Esophagus squamous epithelium (tissue), 5 donors: ENCODE measurements at places on chromosomes 7 and 10. TPM values are rescaled to one million over a fixed set of nuclear protein-coding genes. Genes with fewer than 3 reads are reported as not detected.

The HYAL4 gene
- total RNA-seq: 3.0 TPM

The TMEM225B gene
- total RNA-seq: not detected

DNA sequence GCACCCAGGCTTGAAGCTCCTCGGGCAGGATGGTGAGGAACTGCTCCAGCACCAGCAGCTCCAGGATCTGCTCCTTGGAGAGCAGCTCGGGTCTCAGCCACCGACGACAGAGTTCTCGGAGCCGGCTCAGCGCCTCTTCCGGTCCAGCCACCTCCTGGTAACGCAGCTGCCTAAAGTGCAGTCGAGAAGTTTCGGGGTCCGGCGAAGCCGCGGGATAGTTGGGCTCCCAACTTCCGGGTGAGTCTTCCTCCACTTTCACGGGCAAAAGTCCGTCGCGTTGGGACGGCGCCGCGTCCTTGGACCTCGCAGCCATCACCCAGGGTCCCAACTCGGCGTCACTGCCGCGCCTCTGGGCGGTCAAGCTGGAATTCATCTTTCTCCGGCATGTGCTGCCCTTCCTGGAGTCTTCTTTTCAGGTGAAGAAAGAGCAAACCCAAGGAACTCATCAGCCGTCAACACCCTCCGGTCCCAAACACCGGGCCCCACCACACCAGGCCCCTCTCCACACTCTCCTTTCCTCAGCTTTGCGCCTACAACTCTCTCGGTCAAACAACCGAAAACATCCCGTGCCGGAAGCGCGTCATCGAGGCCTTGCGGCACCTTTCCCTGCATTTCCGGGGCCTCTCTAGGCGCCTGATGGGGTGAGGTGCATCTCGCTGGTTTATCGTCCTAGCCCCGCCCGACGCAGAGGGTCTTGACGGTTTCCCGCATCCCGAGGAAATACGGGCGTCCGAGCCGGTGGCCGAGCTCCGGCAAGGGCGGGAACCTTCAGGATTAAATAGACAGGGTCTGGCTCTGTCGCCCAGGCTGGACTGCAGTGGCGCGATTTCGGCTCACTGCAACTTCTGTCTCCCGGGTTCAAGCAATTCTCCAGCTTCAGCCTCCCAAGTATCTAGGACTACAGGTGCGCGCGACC, at the start of gene ZNF394:
Gene ZNF394 (minus strand): TSS at position 561 of the 916 bp plus-strand sequence. CDS start 188 bp downstream, at position 373.
- peaks cover 20% of the 10 kb centered on the region for H3K4me1 ChIP-seq
- peak within 1 kb of the TSS; percentile 73 for H3K4me3 ChIP-seq
- H3K27me3 ChIP-seq: no peaks in the 10 kb centered on the region
- H3K36me3 ChIP-seq: peaks cover 11% of the 10 kb centered on the region
- H3K27ac ChIP-seq: peak within 1 kb of the TSS; percentile 98
- peak; percentile 70 for DNase-seq

DNA sequence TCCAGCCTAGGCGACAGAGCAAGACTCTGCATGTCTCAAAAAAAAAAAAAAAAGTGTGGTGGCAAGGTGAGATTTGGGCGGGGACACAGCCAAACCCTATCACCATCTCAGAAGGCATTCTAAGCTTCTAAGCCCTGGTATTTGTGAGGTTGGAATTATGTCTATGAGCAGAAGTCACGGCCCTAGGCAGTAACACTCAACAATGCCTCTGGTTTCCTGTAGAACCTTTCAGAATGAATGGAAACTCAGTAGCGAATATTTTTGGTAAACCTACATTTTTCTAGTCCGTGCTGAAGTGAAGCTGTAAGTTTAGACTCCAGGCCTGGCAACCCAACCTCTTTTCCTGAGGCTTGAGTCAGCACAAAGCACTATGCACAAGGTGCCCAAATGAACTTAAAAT, 88.3 kb downstream of the FAM107B start:
- no peak overlapping the region for H3K4me3 ChIP-seq
- H3K27ac ChIP-seq: no peak overlapping the region
- peaks cover 13% of the 10 kb centered on the region for H3K4me1 ChIP-seq
- peaks cover 3% of the 10 kb centered on the region for H3K27me3 ChIP-seq

DNA sequence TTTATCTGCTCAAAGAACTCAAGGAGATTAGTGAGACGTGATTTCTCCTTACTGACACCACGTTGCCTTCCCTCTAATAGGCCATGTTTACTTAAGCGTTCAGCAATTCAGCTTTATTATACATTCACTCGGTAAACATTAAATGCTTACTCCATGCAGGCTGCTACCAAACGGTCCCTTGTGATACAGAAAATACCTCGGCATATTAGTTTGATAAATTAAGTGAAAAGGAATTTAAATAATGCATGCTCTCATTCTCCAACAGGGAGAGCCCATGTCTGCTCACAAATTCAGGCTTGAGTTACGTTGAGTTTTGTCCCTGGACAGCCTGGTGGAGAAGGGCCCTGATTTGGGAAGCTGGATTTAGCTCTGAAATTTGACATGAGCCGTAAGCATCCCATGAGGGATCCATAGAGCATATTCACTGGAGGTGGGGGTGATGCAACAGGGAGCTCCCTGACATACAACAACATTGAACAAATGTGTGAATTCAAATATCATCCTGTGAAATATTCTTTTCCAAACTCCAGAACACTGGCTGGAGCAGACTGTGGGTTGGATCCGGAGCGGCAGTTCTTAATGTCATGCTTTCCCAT, 86.3 kb downstream of the TBXAS1 start:
- DNase-seq: no peak
- no peaks in the 10 kb centered on the region for H3K36me3 ChIP-seq
- peak overlapping the region; percentile 90 for H3K27ac ChIP-seq
- no peak overlapping the region for H3K4me3 ChIP-seq

The CLRN3 gene
- total RNA-seq: not detected

DNA sequence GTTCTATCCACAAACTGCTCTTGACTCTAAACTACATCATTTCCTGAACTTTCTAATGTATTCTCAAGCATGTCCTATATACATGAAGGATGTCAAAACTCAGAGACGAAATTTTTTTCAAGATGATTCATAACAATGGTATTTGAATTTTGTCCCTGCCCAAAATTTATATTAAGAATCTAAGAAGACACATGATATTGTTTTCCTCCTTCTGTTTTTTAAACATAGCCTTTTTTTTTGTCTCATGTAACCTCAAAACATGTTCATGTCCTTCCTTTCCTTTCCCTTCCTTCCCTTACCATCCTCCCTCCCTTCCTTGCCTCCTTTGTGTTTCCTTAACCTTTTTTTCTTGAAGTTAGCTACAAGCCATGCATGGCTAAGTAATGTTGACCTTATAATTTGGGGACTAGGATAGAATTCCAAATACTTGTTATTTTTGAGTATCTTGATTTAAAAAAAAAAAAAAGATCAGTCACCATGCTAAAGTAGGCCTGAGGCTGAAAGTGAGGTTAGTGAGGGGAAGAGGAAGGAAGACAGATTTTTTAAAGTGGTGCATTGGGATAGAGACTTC, 163.0 kb downstream of the SUGCT start:
- H3K27ac ChIP-seq: no peak overlapping the region
- H3K4me3 ChIP-seq: no peak overlapping the region
- H3K36me3 ChIP-seq: no peaks in the 10 kb centered on the region
- no peaks in the 10 kb centered on the region for H3K27me3 ChIP-seq
- DNase-seq: no peak

The C1QL3 gene
- total RNA-seq: not detected

The GSTO2 gene
- total RNA-seq: 20.6 TPM

DNA sequence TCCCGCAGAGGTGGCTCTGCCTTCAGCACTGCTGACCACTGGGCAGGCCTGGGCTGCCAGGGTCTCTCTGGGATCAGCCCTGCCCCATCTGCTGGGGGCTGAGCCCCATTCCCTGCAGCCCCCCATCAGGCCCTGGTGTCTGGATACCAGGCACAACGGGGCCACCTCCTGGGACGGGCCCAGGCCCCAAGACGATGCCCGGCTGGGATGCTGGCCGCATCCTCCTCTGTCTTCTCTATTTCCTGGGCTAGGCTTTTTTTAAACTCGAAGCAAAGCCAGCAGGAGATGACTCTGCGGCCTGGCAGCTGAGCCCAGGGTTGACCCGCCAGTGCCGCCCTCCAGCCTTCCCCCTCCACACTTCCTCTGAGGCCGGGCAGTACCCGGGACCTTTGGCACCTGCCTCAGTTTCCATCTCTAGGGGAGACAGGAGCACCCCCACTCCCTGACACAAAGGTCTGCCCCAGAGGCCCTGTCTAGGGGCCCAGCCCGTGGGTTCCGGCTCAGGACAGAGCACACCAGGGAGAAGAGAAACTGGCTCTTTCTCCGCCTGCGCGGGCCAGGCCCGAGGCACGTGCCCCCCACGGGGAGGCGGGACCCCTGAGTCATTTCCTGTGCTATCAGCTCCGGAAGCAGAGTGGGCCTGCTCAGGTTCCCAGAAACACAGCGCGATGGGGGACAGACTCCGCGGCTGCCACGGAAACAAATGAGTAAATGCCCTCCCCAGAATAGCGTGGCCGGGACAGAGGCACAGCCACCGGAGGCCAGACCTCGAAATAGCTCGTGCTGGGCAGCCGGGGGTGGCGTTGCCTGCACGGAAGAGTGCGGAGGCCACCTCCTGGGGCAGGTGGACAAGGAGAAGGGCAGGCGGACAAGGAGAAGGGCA, 84.6 kb upstream of the PDGFA start:
- H3K4me1 ChIP-seq: peaks cover 21% of the 10 kb centered on the region
- peak overlapping the region; percentile 5 for H3K4me3 ChIP-seq
- H3K36me3 ChIP-seq: no peaks in the 10 kb centered on the region
- peak; percentile 54 for DNase-seq

DNA sequence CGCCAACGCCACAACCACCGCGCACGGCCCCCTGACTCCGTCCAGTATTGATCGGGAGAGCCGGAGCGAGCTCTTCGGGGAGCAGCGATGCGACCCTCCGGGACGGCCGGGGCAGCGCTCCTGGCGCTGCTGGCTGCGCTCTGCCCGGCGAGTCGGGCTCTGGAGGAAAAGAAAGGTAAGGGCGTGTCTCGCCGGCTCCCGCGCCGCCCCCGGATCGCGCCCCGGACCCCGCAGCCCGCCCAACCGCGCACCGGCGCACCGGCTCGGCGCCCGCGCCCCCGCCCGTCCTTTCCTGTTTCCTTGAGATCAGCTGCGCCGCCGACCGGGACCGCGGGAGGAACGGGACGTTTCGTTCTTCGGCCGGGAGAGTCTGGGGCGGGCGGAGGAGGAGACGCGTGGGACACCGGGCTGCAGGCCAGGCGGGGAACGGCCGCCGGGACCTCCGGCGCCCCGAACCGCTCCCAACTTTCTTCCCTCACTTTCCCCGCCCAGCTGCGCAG, 424 bp downstream of the EGFR start:
- DNase-seq: no peak
- H3K4me3 ChIP-seq: peak overlapping the region; percentile 92
- H3K4me1 ChIP-seq: peaks cover 21% of the 10 kb centered on the region
- peak overlapping the region; percentile 94 for H3K27ac ChIP-seq
- H3K36me3 ChIP-seq: no peaks in the 10 kb centered on the region
- H3K27me3 ChIP-seq: no peaks in the 10 kb centered on the region

GRCh38 chr10:90917238-90917967, 3.5 kb downstream of the ANKRD1 start:
- no peak overlapping the region for H3K4me3 ChIP-seq
- no peak overlapping the region for H3K27ac ChIP-seq
- H3K36me3 ChIP-seq: no peaks in the 10 kb centered on the region
- H3K27me3 ChIP-seq: no peaks in the 10 kb centered on the region

The TMEM254 gene
- total RNA-seq: 35.6 TPM

DNA sequence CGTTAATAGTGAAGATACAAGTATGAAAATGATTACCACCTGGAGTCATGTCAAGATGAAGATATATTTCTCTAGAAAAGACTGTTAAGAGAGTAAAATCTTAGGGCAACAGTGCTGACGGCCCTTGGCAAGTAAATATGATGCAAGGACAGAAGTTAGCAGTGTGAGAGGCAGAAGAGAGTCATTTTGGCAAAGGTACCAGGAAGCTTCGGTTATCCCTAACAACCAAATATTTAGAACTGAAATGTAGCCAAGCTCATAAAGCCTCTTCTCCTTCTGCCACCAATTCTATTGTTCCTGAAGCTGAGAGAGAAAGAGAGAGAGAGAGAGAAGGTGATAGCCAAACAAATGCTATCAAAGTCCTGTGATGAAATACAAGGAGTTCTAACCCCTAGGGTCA, 109.6 kb downstream of the MACC1 start:
- no peaks in the 10 kb centered on the region for H3K4me1 ChIP-seq
- no peak overlapping the region for H3K4me3 ChIP-seq
- H3K36me3 ChIP-seq: no peaks in the 10 kb centered on the region
- H3K27ac ChIP-seq: peak overlapping the region; percentile 38

DNA sequence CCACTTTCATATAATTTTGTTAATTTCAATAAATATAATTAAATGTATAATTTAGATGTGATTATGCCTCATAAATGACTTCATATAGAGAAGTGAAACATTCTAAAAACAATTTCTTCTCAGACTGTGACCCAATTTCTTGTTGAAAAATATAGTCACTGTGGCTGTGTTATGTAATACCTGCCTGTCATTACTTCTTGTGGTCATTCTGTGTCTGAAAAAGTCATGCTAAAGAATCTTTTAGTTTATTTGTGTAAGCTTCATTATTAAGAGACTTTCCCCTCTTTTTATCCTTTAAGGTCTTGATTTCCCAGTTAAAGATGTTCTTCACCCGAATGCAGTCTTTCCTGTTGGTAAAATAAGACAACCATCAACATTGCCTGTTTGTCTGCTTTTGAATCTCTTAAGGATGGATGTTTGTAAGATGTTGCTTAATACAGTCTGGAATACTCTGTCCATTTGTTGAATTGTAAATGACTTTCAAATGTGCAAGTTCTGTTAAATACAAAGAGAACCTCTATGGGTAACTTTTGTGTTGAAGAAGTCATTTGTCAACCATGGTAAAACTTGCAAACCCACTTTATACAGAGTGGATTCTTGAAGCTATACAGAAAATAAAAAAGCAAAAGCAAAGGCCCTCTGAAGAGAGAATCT, 16.0 kb downstream of the KAT6B start:
- H3K4me1 ChIP-seq: peaks cover 63% of the 10 kb centered on the region
- no peaks in the 10 kb centered on the region for H3K36me3 ChIP-seq
- no peak overlapping the region for H3K4me3 ChIP-seq
- no peak overlapping the region for H3K27ac ChIP-seq

DNA sequence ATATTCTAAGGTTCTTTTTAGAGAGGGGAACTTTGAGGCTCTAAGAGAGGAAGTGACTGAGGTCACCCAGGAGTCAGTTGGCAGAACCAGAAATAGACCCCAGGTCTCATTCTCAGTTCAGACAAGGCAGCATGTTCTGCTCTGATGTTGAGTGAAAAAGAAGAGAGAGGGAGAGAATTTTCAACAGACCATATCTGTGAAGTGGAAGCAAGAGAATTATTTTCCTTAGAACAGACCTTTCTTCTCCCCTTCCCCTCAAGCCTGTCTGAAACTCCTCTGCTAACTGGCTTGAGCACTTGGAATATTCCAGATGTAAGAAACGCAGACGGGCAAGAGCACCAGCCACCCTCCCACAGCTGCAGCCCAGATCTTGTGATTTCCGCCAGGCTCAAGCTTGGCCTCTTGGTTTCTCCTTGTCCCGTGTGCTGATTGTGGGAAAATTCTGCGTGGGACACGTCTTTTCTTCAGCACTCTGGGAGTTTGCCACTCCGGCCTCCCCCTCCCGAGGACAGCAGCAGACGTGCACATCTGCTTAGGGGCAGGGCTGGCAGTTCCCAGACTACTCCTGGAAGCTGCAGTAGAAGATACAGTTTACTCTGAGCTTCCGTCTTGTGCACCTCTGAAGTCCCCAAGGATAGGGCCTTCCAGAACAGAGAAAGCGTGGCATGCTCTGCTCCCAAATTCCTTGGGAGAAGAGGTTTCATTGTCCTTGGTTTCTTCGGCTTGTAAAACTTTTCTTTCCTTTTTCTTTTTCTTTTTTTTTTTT, 22.7 kb upstream of the IKZF1 start:
- no peak overlapping the region for H3K27ac ChIP-seq
- H3K4me1 ChIP-seq: no peaks in the 10 kb centered on the region
- DNase-seq: no peak
- H3K4me3 ChIP-seq: no peak overlapping the region
